ENCODE measurements at places on chromosomes 2 and 18. TPM values are rescaled to one million over a fixed set of nuclear protein-coding genes. Genes with fewer than 3 reads are reported as not detected.

Gene OBSL1
- 52.2 TPM for total RNA-seq

Gene RBM44
- 0.07 TPM for total RNA-seq

Gene LCT
- not detected for total RNA-seq

Gene BUB1
- not detected for total RNA-seq

DNA sequence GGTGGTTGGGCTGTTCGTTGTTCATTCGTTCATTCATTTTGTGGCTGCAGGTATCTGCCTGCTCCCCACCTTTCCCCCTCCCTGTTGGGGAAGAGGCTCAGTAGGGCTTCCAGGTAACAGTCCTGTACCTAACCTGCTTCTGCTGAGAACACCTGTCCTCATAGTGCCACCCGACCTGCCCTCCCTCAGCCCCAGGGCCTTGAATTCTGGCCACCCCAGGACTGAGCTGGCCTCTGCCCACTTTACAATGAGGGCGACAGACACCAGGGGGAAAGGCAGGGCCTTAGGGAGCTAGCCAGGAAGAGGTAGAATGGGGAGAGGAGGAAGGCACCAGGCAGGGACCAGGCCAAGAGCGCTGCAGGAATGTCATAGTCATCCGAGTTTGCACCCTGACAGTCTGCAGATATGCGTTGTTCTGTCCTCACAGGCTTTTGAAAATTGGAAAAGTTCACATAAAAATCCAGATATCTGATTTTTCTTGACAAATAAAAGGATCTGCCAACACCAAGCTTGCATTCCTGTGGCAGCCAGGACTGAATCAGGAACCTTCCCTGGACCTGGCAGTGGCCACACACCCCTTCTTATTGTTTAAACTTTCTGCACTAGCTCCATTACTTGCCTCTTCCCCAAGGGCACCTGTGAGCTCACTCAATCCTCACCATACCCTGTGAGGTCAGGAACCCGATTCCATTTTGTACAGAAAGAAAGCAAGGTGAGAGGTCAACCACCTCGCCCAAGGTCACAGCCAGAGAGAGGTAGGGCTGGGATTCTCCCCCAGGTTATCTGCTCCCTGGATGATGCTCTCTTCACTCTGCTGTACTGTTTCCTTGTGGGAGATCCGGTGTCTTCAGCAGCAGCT, 35.3 kb upstream of the MRPL33 start:
- no peaks in the 10 kb centered on the region for H3K27me3 ChIP-seq
- H3K36me3 ChIP-seq, result no peaks in the 10 kb centered on the region
- peaks cover 13% of the 10 kb centered on the region for H3K4me1 ChIP-seq
- DNase-seq, result no peak
- peak overlapping the region; percentile 58 for H3K4me3 ChIP-seq

- no peaks in the 10 kb centered on the region for H3K27me3 ChIP-seq
- peaks cover 18% of the 10 kb centered on the region for H3K4me1 ChIP-seq
- H3K36me3 ChIP-seq, result no peaks in the 10 kb centered on the region
- peak; percentile 72 for DNase-seq
Observed at GRCh38 chr2:31319406-31320175, 85.6 kb downstream of the EHD3 start.

GRCh38 chr18:33022370-33022769, 249.5 kb upstream of the KLHL14 start:
- H3K4me1 ChIP-seq, result no peaks in the 10 kb centered on the region
- H3K4me3 ChIP-seq, result no peak overlapping the region
- DNase-seq, result no peak

GRCh38 chr2:69917852-69918251, 2.9 kb downstream of the MXD1 start:
- H3K27me3 ChIP-seq, result no peaks in the 10 kb centered on the region
- H3K4me3 ChIP-seq, result no peak overlapping the region
- DNase-seq, result peak; percentile 49
- peaks cover 30% of the 10 kb centered on the region for H3K4me1 ChIP-seq

DNA sequence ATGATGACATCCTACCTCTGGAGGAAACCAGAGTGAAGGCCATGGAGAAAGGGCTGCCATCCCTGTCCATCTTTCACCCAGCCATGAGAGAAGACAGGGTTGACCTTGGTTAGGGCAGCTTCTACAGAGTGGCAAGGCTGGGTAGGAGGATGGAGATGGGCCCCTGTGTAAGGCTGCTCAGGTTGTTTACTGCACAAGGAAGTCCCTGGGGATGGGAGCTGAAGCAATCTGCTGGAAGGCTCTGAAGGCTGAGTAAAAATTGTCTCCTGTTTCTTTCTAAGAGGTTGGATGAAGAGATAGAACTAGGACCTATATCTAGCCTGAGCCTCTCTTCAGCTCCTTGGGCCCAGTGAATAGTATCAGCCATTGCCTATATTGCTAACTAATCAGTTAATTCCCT, 14.4 kb downstream of the ELMOD3 start:
- H3K4me1 ChIP-seq, result no peaks in the 10 kb centered on the region
- H3K4me3 ChIP-seq, result no peak overlapping the region
- H3K27me3 ChIP-seq, result no peaks in the 10 kb centered on the region

- no peaks in the 10 kb centered on the region for H3K27me3 ChIP-seq
- H3K36me3 ChIP-seq, result no peaks in the 10 kb centered on the region
- DNase-seq, result peak; percentile 37
- H3K4me1 ChIP-seq, result no peaks in the 10 kb centered on the region
- H3K27ac ChIP-seq, result no peak within 1 kb of the TSS
Observed at GRCh38 chr2:113173542-113174375, at the start of gene PSD4. PSD4 (plus strand) TSS chr2:113173971; CDS start chr2:113182457, 8,486 bp downstream.

- H3K4me3 ChIP-seq, result no peak overlapping the region
- H3K36me3 ChIP-seq, result no peaks in the 10 kb centered on the region
- H3K4me1 ChIP-seq, result no peaks in the 10 kb centered on the region
- DNase-seq, result no peak
- H3K27ac ChIP-seq, result no peak overlapping the region
Observed at GRCh38 chr18:32478317-32478716, 7.6 kb upstream of the GAREM1 start.

GRCh38 chr18:76496194-76496890, 1.3 kb upstream of the ZNF516 start:
- peak; percentile 56 for DNase-seq
- H3K36me3 ChIP-seq, result no peaks in the 10 kb centered on the region
- no peaks in the 10 kb centered on the region for H3K27me3 ChIP-seq
- H3K4me1 ChIP-seq, result no peaks in the 10 kb centered on the region
- H3K4me3 ChIP-seq, result peak overlapping the region; percentile 85

- H3K4me1 ChIP-seq, result peaks cover 10% of the 10 kb centered on the region
- H3K36me3 ChIP-seq, result no peaks in the 10 kb centered on the region
- no peak for DNase-seq
- H3K4me3 ChIP-seq, result no peak overlapping the region
- no peaks in the 10 kb centered on the region for H3K27me3 ChIP-seq
- H3K27ac ChIP-seq, result no peak overlapping the region
Observed at GRCh38 chr18:3281456-3282400, 19.8 kb downstream of the MYL12B start.

DNA sequence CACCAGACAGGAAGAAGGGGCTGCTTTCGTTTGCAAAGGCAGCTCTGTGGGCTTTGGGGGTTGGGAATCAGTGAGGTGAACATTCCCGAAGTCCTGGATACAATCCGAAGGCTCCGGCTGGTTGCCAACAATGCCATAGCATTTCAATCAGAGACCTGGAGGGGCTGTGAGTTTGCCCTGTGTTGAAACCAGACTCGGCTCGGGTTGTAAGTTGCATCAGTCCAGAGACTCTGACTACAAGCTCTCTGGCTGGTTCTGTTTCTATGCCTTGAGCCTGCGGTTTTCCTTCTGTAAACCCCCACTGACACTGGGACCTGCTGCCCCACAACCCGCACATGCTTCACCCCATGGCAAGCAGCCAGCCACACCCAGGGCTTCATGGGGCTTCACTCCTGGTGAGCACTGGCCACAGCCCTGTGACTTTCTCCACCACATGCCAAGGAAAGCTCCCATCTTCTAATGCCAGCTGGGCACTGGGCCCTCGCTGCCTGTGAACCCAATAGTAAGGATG, 85.7 kb upstream of the ODC1 start:
- H3K4me3 ChIP-seq, result no peak overlapping the region
- no peaks in the 10 kb centered on the region for H3K36me3 ChIP-seq
- no peak overlapping the region for H3K27ac ChIP-seq
- H3K4me1 ChIP-seq, result no peaks in the 10 kb centered on the region
- no peaks in the 10 kb centered on the region for H3K27me3 ChIP-seq
- no peak for DNase-seq

Measured in gastrocnemius medialis (tissue), 4 donors.